ENCODE measurements at places on chromosomes 2 and 18.

DNA sequence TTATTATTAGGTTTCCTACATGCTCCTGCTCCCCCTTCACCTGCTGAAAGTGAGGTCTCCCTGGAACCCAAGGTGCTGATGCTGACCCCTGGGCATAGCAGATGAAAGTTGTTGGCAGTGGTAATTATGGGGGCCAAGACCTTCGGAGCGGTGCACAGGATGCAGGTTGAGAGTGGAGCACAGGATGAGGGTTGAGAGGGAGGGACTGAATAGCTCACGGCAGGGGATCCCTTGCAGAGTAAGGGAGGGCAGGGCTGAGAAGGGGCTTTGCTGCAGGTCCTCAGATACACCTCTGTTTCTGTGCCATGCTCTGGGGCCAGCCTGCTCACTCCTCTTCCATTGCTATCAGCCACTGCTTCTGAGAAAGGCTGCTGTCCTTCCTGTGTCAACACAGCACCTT lies 163.3 kb downstream of the FHOD3 start:
- no peak for DNase-seq

GRCh38 chr2:167592441-167592840 lies 655.0 kb downstream of the STK39 start:
- no peak for DNase-seq

- DNase-seq = no peak
Measured at GRCh38 chr18:9019135-9019534, 83.4 kb upstream of the NDUFV2 start.

DNA sequence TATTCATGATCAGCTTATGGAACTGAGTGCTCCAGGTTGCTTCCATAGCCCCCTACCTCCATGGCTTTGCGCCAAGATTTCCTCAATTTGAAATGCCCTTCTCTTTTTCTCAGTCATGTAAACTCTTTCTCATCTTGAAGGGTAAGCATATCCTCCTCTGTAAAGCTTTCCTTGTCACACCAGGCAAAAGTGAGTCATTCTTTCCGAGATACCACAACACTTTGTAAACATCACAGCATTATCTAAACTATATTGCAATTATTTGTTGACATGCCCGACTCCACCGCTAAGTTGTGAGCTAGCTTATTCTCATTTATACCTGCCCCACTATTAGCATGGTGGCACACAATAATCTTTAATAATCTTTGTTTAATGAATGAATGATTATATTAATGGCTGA lies 419.5 kb upstream of the CHST9 start:
- no peak for DNase-seq

DNA sequence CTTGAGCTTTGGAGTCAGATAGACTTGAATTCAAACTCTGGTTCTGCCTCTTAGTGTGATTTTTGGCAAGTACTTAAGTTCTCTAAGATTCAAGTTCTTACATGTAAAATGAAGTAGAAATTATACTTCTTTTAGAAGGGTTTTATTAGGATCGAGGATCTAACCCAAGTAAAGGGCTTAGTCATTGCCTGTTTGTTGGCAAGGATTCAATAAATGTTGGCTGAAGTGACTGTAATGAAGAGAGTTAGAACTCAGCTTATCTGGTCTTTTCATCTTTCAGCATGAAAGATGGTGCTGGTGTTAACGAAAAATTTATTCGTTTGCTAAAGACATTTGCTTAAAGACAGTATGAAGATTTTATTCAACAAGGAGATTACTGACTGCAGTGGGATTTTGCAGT lies 315.9 kb upstream of the THUMPD2 start:
- DNase-seq = no peak

- no peak for DNase-seq
Measured at GRCh38 chr2:196718419-196719109, 79.0 kb downstream of the CCDC150 start.

GRCh38 chr2:130377491-130377890 lies 21.6 kb downstream of the PTPN18 start:
- no peak for DNase-seq

DNA sequence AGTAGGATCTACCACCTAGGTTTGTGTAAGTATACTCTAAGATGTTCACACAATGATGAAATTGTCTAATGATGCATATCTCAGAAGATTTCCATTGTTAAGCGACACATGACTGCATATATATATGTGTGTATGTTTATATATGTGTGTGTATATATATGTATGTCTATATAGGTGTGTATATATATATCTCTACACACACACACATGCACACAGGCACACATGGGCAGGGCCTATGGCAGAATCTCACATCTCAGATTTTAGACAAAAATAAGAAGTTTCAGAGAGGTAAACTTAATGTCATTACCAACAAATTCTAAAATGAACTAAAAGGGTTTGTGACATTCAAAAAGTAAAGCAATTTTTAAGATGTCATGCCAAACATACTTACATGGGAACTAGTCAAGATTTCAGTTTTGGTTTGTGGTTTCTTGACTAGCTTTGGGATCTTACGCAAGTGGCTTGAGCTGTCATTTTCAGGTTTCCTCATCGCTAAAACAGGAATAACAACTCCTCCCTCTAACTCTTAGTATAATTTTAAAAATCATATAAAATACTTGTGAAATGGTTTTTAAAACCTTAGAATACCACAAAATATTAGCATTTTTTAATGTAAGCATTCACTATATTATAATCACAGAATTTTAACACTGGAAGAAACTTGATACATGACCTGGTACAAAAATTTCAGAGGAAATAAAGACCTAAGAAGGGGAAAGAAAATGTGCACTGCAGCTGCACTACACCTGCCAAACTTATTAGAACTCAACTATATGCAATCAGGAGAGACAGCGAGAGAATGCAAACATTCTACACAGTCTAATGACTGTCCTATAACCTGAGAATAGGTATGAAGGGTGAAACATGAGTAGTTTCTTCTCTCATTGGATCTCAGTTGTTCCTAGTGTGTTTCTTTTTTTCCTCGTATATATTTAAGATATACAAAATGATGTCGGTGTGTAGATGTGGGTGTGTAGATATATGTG lies 75.7 kb downstream of the TTC21B start:
- no peak for DNase-seq

DNA sequence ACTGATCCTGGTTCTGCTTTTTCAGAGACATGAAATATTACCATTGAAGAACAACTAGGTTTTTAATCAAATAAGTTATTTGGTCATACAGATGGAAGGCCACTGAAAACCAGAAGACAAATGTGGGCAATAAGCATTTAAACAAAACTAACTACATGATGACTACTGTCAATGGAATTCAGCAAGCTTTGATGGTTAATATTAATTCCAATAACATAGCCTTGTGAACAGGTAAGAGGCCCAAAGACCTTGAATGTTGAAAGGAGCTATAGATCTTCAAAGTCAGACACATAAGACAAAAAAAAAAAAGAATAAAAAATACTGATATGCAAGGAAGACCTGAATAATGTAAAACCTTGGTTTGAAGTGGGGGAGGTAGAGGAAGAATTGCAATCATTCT lies 1955.6 kb upstream of the CELF4 start:
- no peak for DNase-seq

GRCh38 chr2:19837235-19837766 lies 64.5 kb downstream of the TTC32 start:
- DNase-seq = no peak

- no peak for DNase-seq
Measured at GRCh38 chr2:24163601-24164000, 11.3 kb upstream of the FAM228A start.

DNA sequence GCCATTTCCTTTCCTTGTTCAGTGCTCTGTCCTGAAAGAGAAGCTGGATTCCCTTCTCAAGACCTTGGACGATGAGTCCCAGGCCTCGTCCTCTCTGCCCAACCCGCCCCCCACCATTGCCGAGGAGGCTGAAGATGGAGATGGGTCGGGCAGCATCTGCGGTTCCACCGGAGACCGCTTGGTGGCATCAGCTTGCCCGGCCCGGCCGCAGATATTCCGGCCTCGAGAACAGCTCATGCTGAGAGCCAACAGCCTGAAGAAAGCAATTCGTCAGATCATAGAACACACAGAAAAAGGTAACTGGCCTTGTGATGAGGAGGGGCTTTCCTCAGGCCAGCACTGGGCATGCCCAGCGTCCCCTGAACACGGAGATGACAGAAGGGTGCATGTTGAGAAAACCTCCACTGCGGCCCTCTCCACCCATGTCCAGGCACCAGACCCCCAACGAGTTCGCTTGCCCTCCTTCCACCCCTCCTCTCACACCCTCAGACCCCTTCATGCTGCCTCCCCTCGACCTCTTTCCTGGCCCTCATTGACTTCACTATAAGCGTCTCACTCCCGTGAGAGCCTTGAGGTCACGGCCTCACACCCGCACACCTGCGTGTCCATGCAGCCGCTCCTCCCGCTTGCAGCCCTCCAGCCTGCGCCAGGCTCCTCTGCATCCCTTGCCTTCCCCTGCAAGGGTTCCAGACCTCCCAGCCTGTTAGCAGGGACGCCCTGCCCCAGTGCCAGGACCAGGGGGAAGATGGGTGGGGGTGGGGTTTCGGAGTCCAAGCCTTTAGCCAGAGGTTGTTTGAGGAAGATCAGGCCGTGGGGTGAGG lies 95.0 kb downstream of the DGKD start:
- DNase-seq = no peak

GRCh38 chr2:82411071-82411470 lies 2048.0 kb downstream of the SUCLG1 start:
- no peak for DNase-seq

DNA sequence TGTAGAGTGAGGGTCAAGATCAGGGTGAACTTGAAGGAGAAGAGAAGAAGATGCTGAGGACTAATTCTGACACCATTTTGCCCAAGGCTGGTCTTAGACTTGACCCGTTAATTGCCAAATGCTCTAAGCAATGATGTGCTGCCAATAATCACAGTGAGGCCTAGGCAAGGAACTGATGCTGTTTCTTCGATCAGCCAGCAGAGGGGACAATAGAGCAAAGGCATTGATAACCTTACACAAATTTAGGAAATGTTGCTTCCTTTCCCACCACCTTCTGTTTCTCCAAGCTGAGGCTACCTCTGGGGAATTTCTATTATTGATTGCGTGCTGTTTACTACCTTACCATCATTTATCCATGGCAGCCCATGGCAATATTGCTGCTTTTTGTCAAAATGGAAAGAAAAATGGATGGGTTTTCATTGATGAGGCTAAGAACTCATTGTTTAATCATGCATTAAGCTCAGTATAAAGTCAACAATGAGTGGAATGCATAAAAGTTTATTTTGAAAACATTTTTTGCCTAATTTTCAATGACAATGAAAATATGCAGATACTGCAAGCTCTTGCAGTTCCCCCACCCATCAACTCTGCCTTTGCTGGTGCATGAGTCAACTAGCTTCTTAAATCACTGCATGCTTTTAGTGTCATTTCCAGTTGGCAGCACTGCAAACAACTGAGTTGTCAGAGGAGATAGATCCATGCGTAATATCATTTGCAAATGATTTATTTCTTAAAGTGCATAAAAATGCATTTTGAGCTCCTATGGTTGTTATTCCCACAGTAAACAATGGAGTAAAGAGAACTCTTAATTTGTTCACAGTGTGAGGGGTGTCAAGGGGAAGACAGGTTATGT lies 116.4 kb upstream of the NYAP2 start:
- no peak for DNase-seq

GRCh38 chr2:24659862-24660261 lies 133.3 kb downstream of the PTRHD1 start:
- no peak for DNase-seq

- DNase-seq = no peak
Measured at GRCh38 chr2:13091455-13091854, 374.7 kb downstream of the TRIB2 start.

DNA sequence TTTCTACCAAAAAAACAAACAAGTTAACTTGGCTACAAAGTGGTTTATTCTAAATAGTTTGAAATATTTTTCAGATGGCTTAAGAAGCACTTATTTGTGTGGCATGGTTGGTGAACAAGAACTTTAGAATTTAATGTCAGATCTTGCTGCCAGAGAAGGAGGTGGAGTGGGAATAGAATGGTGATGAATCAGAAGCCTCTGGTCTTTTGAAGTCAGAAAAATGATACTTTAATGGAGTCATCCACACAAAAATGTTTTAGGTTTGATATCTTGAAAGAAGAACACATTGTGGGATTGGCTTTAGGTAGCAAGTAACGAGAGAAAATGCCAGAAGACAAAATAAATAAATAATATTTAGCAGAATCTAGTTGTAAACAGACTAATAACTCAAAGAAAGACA lies 243.1 kb upstream of the FANCL start:
- no peak for DNase-seq

DNA sequence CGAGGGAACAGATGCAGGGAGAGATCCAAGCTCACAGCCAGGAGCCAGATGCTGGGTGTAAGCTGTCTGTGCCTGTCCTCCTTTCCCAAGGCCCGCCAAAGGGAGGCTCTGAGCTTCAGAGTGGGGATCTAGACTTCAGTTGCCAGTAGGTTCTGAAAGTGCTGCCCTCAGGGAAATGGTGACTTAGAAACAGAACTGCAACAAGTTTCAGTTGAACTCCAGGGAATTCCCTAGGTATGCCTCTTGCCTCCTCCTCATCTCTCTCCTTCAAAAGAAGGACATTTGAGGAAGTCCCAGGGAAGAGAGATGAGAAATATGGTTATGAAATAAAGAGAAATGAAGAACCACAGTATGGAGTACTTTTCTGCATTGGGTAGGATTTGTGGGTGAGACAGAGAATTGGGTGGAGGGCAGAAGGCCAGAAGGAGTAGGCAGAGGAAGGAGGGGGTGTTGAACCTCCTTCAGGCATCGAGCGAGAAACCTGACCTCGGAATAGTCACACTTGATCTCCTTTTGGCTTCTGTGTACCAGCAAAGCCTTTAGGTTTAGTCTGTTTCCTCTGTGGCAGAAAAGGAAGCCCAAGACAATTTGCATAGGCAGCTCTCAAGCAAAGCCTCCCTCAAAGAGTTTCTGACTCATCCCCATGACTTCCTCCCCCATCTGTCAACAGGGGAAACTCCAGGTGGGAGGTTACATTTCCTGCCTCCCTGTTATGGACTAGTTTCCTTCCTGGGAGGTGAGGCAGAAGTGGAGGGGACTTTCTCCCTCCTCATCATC lies 45.7 kb downstream of the QPCT start:
- peak; percentile 16 for DNase-seq

DNA sequence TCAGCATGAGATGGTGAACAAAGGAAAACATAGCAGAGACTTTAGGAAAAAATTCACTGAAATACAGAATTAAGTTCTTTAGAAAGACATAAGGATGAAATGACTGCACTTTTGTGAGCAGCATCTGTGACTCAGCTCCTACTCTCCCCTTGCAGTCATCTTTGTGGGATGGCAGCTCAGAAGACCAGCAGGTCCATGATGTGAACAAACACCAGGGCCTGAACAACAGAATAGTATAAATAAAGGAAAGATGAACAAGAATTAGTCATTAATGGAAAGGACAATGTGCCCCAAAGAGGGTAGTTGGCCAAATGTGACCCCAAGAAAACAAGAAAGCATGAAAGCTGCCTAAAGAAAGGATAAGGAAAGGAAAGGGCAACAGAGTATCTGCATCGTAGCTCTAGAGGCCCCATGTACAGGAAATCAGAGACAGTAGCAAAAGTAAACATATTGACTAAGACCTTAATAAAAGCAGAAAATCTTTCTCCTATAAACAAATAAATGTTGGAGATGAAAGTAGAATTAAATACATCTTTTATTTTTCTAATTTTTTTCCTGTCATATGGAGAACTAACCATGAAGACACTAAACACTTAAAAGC lies 318.0 kb downstream of the ZEB2 start:
- no peak for DNase-seq
